ENCODE measurements at places on chromosomes 1 and 21.

- DNase-seq = no peak
Observed at GRCh38 chr1:159266832-159267231, 35.3 kb upstream of the FCER1A start.

DNA sequence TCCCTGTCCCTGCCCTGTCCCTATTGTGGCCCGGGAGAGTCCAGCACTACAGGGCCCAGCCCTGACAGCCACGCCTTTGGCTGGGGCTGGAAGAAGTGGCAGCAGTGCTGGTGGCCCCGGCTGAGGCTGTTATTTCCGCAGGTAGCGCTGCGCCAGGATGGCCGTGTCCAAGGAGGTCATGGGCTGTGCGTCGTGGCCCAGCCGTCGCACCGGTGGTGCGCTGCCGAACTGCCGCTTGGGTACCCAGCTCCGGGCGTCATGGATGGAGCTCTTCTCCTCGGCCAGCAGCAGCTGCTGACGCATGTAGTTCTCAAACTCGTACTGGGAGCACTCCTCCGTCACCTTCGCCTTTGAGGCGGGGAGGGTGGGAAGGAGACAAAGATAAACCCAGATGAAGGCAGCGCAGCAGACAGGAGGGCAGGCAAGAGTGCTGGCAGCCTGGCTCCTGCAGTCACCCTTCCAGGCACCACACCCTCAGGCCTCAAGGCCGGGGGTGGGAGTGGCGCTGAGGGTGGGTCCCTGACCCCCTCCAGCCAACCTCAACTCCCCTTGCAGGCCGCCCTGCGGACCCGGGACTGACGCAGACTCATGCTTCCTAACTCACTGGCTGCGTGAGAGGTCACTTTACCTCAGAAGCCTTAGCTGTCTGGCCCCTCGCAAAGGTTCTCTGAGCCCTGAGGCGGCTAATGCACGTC, 18.3 kb upstream of the EVA1B start:
- no peak for DNase-seq

DNA sequence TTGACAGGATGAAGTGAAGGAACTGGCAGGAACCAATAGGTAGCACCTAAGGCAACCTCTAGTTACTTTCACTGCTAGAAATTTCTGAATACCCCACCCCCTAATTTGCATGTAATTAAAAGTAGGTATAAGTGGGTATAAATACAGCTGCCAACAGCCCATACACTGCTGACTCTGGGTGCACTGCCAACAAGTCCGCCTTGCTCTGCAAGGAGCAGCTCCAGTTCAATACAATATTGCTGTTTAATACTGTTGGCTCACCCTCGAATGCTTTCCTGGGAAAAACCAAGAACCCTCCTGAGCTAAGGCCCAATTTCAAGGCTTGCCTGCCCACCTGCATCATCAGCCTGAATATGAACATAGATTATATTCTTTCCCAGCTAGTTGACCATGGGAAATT, 981.9 kb downstream of the ADGRL2 start:
- no peak for DNase-seq

GRCh38 chr1:1400576-1401456, 1.7 kb upstream of the CCNL2 start:
- DNase-seq = no peak

DNA sequence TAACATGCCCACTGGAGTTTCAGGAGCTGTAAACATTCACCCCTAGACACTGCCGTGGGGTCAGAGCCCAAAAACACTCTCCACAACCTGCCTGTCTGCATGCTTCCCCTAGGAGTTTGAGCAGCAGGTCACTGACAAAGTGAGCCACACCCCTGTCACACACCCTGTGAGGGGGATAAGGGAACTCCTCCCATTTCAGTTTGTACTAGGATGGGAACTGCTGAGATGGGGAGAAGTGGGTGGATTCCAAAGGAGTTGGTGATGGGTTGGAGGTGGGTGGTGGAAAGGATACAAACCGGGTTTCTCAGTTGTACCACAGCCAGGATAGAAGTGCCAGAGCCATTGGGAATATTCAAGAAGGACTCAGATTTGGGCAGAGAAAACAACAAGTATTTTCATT, 140.2 kb downstream of the MIS18A start:
- DNase-seq = no peak

GRCh38 chr1:2300851-2301606, 72.9 kb downstream of the SKI start:
- peak; percentile 87 for DNase-seq

DNA sequence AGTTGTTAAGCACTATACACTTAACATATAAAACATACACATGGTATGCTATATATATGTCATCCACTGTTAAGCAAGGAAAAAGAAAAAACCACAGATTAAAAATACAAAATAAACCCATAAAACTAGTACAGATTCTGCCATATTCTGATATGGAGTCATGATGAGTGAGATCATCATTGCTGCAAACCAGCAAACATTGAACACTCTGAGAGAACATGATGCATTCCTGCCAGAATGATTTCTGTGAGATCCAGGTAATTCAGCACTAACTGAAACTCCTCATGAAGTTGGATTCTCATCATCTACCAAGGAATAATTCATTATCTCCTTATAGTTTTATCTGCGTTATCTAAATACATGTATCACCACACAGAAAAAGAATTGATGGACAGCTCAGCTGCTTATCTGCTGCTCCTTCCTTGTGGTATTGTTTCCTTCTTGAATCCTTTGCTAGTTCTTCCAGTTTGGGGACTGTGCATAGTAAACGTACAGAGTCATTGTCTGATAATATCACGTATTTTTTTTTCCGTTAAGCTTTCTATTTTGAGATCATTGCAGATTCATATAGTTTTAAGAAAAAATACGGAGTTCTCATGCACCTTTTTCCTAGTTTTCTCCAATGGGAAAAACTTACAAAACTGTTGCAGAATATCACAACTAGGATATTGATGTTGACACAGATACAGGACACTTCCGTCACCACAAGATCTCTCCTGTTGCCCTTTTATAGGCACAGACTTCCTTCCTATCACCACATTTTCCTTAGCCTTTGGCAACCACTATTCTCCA, 9.3 kb downstream of the RAB4A start:
- no peak for DNase-seq

GRCh38 chr21:16775076-16775475, 737.8 kb upstream of the CXADR start:
- DNase-seq = no peak

GRCh38 chr1:201411292-201411691, 10.2 kb downstream of the TNNI1 start:
- no peak for DNase-seq

DNA sequence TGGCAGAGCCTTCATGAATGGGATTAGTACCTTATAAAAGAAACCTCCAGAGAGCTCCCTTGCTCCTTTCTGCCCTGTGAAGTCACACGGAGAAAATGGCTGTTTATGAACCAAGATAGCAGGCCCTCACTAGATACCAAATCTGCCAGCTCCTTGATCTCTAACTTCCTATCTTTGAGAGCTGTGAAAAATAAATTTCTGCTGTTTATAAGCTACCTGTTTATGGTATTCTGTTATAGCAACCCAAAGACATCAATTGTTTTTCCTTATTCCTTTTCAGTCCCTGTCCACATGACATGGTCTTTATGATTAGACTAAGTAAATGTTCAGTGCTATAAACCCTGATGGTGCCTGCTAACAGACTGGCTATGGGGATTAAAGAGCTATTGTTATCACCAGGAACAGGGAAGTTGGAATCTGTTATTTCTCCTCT, 9.7 kb upstream of the STIL start:
- DNase-seq = no peak

DNA sequence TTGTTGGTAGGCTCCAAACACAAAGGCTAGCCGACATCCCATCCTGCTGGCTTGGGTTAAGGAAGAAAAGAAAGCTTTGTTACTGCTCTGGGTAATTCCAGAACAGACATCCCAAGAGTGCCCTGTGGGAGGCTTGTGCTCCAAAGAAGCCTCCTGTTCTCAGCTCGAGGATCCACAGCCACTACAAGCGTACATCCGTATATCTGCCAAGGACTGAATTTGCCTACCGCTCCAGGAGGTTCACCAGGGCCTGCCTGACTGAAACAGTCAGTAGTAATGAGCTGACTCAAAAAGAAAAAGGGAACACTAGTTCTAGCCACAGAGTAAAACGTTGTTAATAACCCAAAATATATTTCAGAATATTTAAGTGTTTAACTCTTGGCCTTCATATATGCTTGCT, 24.8 kb upstream of the MUTYH start:
- DNase-seq = no peak
